ENCODE measurements at places on chromosomes 11 and 22.

GRCh38 chr22:30947816-30948454 is 20.6 kb downstream of the MORC2 start:
- DNase-seq: no peak

- DNase-seq: no peak
Observed at GRCh38 chr22:30998329-30998728, 29.3 kb downstream of the TUG1 start.

DNA sequence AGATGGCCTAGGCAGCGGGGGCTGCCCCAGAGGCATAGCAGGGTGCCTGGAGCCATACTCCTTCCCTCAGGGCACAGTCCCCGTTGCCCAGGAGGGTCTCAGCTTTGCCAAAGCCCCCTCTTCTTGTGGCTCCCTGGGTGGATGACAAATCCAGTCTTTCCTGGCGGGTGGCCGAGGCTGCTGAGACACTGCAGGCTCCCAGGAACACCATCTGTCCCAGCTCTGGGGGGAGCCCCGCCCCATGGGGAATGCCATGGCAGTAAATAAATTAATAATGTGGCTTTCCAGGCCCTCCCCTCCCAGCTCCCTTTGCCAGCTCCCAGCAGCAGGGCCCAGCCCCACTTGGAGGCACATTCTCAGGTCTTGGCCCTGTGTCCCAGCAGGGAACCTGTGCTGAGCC is 45.0 kb downstream of the PDE2A start:
- DNase-seq: no peak

- DNase-seq: no peak
Observed at GRCh38 chr11:518463-519202, 11.6 kb upstream of the RNH1 start.

GRCh38 chr11:69353696-69354544 is 60.0 kb downstream of the MYEOV start:
- DNase-seq: no peak

DNA sequence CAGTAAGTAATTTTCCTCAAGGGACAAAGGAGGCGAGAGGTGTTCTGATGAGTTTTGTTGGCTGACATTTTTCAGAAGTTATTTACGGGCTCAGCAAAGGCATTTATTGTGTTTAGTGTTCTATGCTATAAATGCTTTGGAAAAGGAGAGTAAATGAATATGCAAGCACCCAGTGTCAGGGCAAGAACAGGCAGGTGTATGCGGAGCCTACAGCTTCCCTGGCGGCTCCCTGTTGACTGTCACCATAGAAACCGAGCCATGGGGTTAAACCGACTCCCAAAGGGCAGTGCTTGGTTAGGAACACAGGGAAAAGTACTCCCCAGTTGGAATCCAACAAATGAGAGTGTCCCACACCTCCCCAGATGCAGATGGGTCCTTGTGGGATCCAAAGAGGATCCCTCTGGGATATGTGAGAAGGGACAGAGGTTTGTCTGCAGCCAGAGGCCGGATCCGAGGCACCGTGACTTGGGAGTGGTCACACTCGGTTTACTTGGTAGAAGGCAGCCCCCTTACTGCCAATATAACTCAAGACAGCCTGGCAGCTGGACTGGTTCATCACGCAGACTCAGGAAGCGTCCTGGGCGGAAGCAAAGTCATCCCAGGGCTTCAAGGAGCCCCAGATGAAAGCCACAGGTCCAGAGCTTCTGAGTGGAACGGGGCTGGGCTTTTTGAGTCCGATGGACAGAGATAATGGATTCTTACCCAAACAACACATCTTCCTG is 329.7 kb downstream of the CTTN start:
- no peak for DNase-seq

GRCh38 chr11:61422226-61422625 is 7.5 kb downstream of the CPSF7 start:
- no peak for DNase-seq

DNA sequence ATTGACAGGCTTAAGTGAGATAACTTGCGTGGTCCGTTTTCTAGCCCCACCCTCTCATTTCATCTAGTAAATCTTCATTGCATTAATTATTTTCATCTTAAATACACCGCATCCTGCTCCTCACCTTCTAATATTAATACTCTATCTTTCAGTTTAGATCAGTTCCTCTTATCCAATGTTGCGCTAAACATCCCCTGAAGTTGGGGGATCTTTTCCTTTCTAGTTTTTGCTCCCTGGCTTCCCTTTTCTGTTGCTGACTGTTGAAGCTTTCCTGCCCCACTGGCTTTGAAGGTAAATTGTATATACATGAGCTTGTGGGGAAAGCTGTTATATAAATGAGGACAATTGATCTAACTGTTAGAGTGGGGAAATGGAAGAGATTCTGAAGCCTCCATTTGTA is 7.2 kb downstream of the CAT start:
- DNase-seq: no peak

GRCh38 chr11:56923116-56923515 is 65.6 kb upstream of the OR5AK2 start:
- no peak for DNase-seq

- no peak for DNase-seq
Observed at GRCh38 chr22:46012881-46013281, 35.9 kb upstream of the WNT7B start.

GRCh38 chr22:37111156-37111717 is 1.7 kb upstream of the TMPRSS6 start:
- no peak for DNase-seq

GRCh38 chr11:47109727-47110246 is 66.9 kb downstream of the ARFGAP2 start:
- DNase-seq: no peak
